ENCODE measurements at places on chromosomes 1 and 21. TPM values are rescaled to one million over a fixed set of nuclear protein-coding genes. Genes with fewer than 3 reads are reported as not detected.

GUCA2B gene
- 0.38 TPM for total RNA-seq

- DNase-seq: no peak
Observed at GRCh38 chr1:59272507-59272906, 24.4 kb upstream of the FGGY start.

- no peak for DNase-seq
Observed at GRCh38 chr1:118842452-118843201, 145.5 kb downstream of the TBX15 start.

SERTAD4 gene
- total RNA-seq: 0.19 TPM

PGBD5 gene
- 9.5 TPM for total RNA-seq

DNA sequence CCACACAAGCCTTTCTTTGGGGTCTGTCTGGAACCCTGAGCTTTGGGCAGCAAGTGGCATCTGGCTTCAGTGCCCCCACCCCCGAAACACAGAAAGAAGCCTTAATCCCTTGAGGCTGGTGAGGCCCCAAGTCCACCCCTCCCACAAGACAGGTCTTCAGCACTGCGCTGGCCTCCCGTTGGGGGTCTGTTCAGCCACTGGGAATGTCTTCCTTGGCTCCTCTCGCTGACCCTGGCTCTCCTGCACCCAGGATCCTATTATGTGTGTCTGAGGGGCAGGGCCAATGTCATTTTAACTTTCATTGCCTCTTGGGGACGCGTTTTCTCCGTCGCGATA is 26.9 kb downstream of the ATP8B2 start:
- DNase-seq: no peak

DNA sequence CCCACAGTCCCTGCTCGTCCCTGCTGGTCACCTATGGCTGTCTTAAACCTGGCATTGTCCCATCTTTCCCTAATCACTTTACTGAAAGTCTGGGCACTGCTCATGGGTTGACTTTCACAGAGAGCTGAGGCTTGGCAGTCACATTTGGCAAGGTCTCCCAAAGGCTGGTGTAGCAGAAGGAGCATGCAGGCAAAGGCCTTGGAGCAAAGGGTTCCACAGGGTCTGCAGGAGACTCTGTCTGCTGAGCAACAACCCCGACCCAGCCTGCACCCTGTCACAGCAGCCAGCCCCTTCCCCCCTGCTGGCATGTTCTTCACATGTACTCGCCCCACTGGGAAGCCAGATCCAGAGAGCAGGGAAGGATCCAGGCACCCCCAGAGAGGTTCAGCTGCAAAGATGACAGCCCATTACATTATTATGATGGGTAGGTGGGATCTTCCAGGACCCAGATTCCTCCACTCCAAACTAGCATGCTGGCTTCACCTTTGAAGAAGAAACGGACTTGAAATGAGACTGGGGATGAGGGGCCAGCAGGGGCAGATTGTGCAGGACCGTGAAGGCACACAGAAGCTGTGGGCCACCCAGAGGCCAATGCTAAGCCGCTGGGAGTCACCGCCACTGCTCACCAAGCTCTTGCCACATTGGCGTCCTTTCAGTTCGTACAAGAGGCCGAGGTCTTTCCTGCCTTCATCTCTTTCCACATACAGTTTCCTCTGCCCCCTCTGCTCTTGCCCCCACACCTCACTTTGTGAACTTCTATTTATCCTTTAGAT is 14.2 kb upstream of the TMEM125 start:
- no peak for DNase-seq

DNA sequence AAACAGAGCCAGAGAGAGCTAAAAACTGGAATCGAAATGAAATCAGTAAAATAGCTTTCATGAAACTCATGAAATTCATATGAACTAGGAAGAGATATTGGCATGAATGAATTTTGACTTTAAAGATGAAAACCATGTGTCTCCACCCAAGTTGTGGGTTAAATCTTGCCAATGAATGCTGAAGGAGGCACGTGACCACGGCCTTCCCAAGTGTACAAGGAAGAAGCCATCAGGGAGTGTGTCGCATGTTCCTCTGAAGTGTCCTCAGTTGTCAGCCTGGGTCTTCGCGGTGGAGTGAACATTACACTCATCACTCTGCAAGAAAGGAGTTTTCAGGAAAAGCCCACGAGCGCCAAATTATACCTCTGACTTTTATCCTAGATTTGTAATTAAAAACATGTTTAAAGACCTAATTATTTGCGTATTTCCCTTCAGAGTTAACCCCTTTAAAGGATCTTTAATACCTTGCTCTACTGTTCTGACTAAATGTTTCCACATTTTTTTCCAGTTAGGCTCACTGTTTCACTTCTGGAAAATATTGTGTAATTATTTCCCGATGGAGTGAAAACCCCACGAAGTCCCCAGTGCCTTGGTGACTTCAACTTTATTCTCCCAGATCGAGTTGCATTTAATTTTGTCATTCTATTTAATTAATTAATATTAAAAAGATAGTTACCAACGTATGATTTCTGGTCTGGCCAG is 118.3 kb downstream of the DHRS3 start:
- no peak for DNase-seq

- DNase-seq: no peak
Observed at GRCh38 chr1:6923955-6924881, 139.0 kb downstream of the CAMTA1 start.
